Neural progenitor cell (in vitro differentiated cells): ENCODE measurements at places on chromosomes 5 and 9.
A peak's percentile ranks its signal among the peaks of the same experiment; 100 is the strongest.

DNA sequence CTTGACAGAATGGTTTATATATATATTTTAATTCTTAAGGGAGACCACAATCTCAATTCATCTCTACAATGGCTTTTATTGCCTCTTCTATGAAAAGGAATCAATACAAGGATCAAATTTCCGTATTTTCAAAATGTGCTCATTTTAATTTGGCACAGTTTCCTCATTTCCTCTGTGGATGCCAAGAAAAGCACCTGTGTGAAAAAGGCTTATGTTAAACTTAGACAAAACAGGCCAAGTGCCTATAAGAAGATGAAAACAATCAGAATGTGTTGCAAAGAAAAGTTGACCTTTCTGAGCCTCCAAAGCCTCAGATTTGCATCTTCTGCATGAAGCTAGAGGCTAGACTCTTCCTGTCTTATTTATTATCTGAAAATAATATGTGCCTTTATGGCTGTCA, 173.7 kb upstream of the SLC12A2 start:
- DNase-seq, result no peak

GRCh38 chr5:111756581-111757354, at the start of gene NREP:
Gene NREP (minus strand): TSS chr5:111757194. CDS start chr5:111755772, 1,422 bp downstream.
- peak; percentile 25 for DNase-seq

DNA sequence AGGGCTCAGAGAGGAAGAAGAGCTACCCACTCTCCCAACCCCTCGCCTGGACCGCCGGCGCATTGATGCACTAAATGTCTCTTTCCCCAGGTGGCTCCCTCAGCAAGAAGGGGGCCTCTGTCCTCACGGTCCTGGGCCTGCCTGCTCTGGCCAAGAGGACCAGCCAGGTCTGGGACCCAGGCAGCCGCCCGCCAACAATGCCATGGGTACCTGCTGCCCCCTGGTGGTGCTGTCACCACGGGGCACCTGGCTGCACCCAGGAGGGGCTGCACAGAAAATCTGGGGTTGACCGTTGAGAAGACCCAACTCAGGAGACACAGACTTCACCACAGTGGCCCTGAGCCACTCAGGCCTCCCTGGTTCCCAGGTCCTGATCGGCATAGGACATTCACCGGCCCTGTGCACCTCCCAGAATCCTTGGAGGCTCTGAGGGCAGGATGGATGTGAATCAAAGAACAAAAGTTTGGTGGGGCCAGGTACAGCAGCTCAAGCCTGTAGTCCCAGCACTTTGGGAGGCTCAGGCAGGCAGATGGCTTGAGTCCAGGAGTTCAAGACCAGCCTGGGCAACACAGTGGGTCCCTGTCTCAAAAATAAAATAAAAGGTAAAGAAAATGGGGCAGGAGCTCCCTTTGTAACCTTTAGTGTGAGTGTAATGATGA, 2.4 kb upstream of the VAV2 start:
- peak; percentile 93 for DNase-seq

- no peak for DNase-seq
These were observed 13.9 kb upstream of the ZFP62 start for GRCh38 chr5:180874804-180875582.

DNA sequence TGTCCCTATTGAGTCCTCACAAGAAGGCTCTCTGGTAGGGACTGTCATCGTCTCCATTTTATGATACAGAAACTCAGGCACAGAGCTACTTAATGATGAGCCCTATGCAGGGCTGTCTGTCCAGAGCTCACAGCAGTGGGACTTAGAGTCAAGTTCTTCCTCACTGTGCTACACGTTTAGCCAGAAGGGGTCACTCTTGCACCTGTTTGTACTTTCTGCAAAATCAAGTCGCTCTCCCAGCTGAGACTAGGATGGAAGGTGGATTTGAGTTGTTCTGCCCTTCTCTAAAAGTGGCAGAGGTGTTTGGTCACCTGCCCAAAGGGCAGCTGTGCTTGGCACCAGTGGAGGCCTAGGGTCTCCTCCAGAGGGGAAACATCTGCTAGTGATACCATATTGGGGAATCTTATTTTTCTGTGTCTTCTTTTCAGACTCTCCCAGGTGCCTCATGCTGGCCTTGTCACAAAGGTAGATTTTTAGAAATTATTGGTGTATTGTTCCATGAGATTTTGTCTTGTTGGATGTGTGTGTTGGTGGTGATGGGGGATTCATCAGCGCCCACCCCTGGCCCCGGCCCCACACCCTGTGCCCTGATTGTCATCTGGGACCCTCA, 104.2 kb downstream of the PPARGC1B start:
- DNase-seq, result peak; percentile 82

DNA sequence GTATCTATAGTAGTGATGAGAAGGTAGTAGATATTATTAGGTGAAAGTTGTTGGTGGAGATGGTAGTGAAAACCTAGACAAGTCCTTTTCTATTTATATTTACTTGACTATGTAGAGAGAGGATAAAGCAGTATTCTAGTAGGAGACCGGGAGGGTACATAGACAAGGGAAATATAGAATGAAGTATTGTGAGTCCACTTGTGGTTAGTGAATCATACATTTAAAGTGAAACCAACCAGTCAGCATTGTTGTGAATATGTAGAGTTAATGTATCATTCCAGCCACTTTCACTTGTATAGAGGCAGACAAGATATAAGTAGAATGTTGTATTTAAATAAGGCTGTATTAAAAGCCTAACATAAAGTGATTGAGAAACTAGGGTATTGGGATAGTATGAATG, 1711.3 kb upstream of the ACO1 start:
- DNase-seq, result no peak

GRCh38 chr5:103066326-103066725, 53.6 kb downstream of the GIN1 start:
- DNase-seq, result no peak

DNA sequence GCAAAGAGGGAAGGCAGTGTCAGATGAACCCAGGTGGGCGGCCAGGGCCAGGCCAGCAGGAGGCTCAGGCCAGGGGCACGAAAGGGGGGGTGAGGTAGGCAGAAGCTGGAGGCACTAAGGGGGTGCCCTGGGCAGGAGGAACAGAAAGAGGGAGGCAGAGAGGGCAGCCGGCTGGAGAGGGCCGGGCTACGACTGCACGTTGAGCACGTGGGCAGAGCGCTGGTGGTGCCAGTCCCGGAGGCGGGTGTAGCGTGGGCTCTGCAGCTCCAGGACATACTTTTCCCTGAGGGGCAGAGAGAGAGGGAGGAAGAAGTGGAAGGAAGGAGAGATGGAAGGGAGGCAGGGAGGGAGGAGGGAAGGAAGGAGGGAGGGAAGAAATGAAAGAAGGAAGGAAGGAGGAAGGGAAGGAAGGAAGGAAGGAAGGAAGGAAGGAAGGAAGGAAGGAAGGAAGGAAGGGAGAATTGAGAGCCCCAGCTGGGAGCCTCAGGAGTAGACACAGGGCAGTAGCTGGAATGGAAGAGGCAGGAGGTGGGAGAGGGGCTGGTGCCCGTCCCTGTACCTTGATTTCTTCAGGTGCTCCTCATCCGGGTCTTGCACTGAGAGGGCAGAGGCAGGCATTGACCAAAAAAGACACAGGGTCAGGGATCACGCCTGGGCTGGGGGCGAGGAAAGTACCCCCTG, 7.0 kb downstream of the PDLIM7 start:
- DNase-seq, result no peak

DNA sequence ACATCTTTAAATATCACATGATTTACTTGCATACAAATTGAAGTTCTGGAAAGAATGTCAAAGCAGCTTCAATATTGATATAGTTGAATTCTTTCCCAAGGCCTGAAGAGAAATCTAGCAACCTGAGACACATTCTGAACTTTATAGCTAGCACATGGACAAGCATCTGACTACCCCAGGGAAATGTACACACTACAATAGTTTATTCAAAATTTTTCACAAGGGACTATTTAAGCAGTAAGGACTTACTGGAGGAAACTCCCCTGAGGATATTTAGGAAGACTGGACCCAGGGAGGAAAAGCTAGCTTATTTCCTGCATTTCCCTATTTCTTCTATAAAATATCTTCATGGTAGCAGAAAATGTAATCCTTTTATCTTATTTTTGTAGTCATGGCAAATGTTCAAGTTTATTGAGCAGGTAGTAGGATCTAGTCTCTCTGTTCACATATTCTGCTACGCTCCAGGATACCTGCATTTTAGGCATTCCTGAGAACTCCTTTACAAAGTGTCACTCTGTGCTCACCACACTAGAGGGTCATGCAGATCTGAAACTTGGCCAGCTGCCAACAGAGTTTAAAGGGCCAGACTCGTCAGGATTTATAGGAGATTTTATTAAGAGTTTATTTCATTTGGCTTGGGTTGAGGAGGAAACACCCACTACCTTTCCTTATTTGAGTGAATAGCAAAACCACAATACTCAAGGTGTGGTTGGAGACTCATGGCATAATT, 348.4 kb upstream of the FTMT start:
- peak; percentile 57 for DNase-seq
